Aorta (tissue), 5 donors: ENCODE measurements at places on chromosomes 4 and X. TPM values are rescaled to one million over a fixed set of nuclear protein-coding genes. Genes with fewer than 3 reads are reported as not detected.

Gene CTAG1A
- total RNA-seq, result not detected

Gene PRSS12
- total RNA-seq, result not detected

Gene KLHL4
- total RNA-seq, result 1.2 TPM

Gene NEUROG2
- total RNA-seq, result not detected

Gene USP17L28
- total RNA-seq, result not detected

Gene CTAG1B
- total RNA-seq, result not detected

Gene MTMR8
- total RNA-seq, result 6.0 TPM

Gene MAGED4
- 2.2 TPM for total RNA-seq

Gene NXF2
- total RNA-seq, result not detected

Gene AFP
- total RNA-seq, result not detected

Gene RHOXF2B
- total RNA-seq, result not detected

Gene SRPX
- total RNA-seq, result 74.8 TPM

Gene DAPP1
- 2.7 TPM for total RNA-seq

Gene FMR1NB
- not detected for total RNA-seq

Gene MAGEA11
- total RNA-seq, result not detected

Gene RTL9
- 0.09 TPM for total RNA-seq

Gene FGG
- total RNA-seq, result 0.87 TPM

Gene MGARP
- 2.2 TPM for total RNA-seq

- no peak overlapping the region for H3K27ac ChIP-seq
- H3K4me3 ChIP-seq, result no peak overlapping the region
- no peak for DNase-seq
- no peaks in the 10 kb centered on the region for H3K27me3 ChIP-seq
Measured at GRCh38 chr4:116229420-116229819, 856.0 kb downstream of the TRAM1L1 start.

DNA sequence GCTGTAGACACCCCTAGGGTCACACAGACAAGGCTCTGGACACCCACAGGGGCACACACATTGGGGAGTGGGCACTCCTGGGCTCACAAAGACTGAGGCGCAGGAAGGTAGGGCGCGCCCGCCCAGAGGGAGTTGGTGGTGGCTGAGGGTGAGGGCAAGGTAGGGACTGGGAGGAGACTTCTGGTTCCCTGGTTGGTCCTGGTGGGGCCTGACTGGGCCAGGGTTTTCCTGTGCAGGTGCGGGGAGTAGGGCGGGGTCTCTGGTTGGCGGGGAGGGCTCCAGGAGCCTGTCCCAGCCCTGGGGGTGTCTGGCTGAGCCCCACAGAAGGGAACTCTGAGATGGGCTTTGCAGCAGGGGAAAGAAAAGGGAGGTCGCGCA is 6.7 kb upstream of the WAS start:
- H3K27ac ChIP-seq, result no peak overlapping the region
- DNase-seq, result no peak
- H3K27me3 ChIP-seq, result no peaks in the 10 kb centered on the region
- peak overlapping the region; percentile 40 for H3K4me3 ChIP-seq
- H3K4me1 ChIP-seq, result no peaks in the 10 kb centered on the region

DNA sequence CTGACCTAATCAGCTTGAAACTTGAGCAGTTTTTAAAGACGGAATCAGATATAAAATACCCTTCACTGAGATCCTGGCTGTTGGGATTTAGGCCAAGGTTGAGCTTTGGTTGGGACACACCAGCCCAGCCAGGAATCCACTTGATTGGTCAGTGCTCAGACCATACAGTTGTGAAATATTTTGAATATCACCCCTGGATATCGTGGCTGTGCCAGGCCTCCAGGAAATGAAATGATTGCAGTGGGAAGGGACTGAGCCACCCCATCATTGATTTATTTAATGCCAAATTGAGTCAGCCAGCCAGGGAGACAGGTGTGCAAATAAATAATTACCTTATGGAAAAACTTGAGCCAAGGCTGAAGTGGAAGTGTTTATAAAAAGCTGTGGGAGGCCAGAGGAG is 128.4 kb upstream of the SCML1 start:
- DNase-seq, result no peak
- H3K4me3 ChIP-seq, result no peak overlapping the region
- H3K27ac ChIP-seq, result no peak overlapping the region
- H3K27me3 ChIP-seq, result no peaks in the 10 kb centered on the region

DNA sequence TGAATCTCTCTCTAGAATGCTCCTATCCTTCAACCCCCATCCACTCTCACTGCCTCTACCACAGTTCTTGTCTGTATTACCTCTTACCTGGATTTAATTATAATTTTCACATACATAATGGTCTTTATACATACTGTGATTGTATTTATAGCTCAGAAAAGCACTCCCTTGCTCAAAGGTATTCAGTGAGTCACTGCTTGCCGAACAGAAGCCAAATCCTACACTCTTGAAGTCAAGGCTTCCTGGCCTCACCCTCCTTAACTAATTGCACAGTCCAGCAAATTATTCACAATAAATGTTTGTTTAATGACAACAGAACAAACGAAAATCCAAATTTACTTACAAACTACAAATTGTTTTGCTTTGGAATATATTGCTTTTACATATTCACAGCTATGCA is 159.5 kb downstream of the KLHL13 start:
- no peaks in the 10 kb centered on the region for H3K27me3 ChIP-seq
- no peak for DNase-seq
- no peak overlapping the region for H3K27ac ChIP-seq
- H3K36me3 ChIP-seq, result no peaks in the 10 kb centered on the region

GRCh38 chr4:18022572-18023050 is 1.1 kb upstream of the LCORL start:
- H3K4me3 ChIP-seq, result peak overlapping the region; percentile 81
- no peak overlapping the region for H3K27ac ChIP-seq
- no peaks in the 10 kb centered on the region for H3K4me1 ChIP-seq
- no peaks in the 10 kb centered on the region for H3K36me3 ChIP-seq
- no peaks in the 10 kb centered on the region for H3K27me3 ChIP-seq

GRCh38 chr4:22500128-22500611 is 15.7 kb downstream of the ADGRA3 start:
- peaks cover 2% of the 10 kb centered on the region for H3K4me1 ChIP-seq
- no peaks in the 10 kb centered on the region for H3K27me3 ChIP-seq
- no peak overlapping the region for H3K4me3 ChIP-seq
- no peaks in the 10 kb centered on the region for H3K36me3 ChIP-seq
- no peak for DNase-seq

GRCh38 chr4:17664755-17665154 is 50.3 kb downstream of the MED28 start:
- H3K4me3 ChIP-seq, result no peak overlapping the region
- H3K4me1 ChIP-seq, result no peaks in the 10 kb centered on the region
- no peaks in the 10 kb centered on the region for H3K27me3 ChIP-seq
- no peak for DNase-seq
- no peak overlapping the region for H3K27ac ChIP-seq

DNA sequence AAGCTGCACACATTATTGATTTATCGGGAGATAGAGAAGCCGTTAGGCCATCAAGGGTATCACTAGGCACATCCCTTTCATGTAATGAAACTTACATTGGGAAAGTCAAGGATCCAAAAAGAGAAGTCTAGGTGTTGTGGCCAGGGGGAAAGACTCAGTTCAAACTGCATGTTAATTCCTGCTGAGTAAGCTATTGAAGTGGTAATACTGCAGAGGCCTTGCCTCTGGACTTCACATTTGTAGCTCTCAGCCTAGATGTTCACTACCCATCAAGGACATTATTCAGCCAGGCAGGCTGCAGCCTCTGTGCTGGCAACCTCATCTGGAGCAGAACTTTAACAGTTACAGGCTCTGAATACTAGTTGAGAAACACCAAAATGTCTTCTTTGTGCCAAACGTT is 2094.5 kb upstream of the AGA start:
- no peaks in the 10 kb centered on the region for H3K27me3 ChIP-seq
- no peak for DNase-seq
- H3K4me3 ChIP-seq, result no peak overlapping the region
- H3K4me1 ChIP-seq, result no peaks in the 10 kb centered on the region
- no peak overlapping the region for H3K27ac ChIP-seq
- no peaks in the 10 kb centered on the region for H3K36me3 ChIP-seq

DNA sequence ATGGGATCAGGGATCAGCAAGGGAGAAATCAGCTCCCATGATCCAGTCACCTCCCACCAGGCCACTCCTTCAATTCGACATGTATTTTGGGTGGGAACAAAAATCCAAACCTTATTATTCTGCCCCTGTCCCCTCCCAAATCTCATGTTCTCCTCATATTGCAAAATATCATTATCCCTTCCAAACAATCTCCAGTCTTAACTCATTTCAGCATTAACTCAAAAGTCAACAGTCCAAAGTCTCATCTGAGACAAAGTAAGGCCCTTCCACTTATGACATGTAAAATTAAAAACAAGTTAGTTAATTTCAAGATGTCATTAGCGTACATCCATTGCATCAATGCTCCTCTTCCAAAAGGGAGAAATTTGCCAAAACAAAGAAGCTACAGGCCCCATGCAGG is 22.0 kb downstream of the UGT2B4 start:
- H3K4me1 ChIP-seq, result no peaks in the 10 kb centered on the region
- no peak for DNase-seq
- H3K27ac ChIP-seq, result no peak overlapping the region
- H3K36me3 ChIP-seq, result no peaks in the 10 kb centered on the region

GRCh38 chr4:165555302-165555701 is 176.5 kb downstream of the CPE start:
- no peaks in the 10 kb centered on the region for H3K27me3 ChIP-seq
- H3K27ac ChIP-seq, result no peak overlapping the region
- DNase-seq, result no peak
- no peak overlapping the region for H3K4me3 ChIP-seq
- H3K36me3 ChIP-seq, result no peaks in the 10 kb centered on the region

- H3K4me1 ChIP-seq, result no peaks in the 10 kb centered on the region
- H3K27me3 ChIP-seq, result no peaks in the 10 kb centered on the region
- no peak overlapping the region for H3K4me3 ChIP-seq
- DNase-seq, result no peak
Measured at GRCh38 chr4:94689155-94689860, 68.4 kb upstream of the BMPR1B start.

DNA sequence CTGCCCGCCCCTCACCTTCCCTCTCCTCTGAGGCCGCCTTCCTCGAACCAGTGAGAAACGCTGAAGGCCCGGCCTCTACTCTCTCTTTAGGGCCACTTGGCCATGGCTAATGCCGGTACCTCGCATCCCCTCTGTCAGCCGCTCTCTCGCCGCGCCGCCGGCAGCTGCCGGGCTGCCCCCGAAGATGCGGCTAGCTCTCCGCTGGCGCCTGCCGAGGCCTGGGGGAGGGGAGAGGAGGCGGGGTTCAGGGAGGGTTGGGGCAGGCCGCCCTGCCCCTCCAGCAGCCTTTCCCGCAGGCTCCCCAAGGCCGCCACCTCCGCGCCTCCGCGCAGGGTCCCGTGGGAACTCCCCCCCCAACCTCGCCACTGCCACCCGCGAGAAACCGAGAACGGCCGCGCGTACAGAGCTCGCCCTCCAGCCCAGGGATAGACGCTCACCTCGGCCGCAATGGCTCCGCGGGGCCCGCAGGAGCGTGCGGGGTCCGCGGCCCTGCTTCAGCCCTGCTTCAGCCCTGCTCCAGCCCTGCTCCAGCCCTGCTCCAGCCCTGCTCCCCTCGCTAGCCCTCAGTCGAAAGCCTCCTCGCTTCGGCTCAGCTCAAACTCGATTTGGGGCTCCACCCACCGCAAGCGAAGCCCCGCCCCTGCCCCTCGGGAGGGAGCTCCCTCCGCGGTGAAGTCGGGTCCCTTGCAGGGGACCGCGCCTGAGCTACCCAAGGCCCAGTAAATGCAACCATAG is at the start of gene HUWE1:
Gene HUWE1, minus strand, starts transcription at position 569 of the 735 bp plus-strand sequence. CDS start 32,612 bp downstream, outside the sequence.
- peak within 1 kb of the TSS; percentile 49 for H3K4me3 ChIP-seq
- H3K36me3 ChIP-seq, result no peaks in the 10 kb centered on the region
- DNase-seq, result peak; percentile 86
- no peaks in the 10 kb centered on the region for H3K4me1 ChIP-seq

DNA sequence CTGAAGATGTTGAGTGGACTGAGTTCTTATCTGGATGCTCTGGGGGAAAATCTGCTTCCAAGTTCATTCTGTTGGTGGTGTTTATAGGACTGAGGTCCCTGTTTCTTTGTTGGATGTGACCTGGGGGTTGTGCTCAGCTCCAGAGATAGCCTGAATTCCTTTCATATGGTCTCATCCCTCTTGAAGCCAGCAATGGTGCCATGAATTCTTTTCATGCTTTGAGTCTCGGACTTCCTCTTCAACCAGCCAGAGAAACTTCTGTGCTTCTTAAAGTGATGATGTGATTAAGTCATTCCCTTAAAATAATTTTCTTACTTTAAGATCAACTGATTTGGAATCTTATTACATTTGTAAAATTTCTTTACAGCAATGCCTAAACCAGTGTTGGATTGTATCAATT is 233.8 kb upstream of the UGT8 start:
- H3K36me3 ChIP-seq, result no peaks in the 10 kb centered on the region
- no peaks in the 10 kb centered on the region for H3K27me3 ChIP-seq
- peaks cover 2% of the 10 kb centered on the region for H3K4me1 ChIP-seq
- no peak overlapping the region for H3K4me3 ChIP-seq

- no peak overlapping the region for H3K27ac ChIP-seq
- no peak for DNase-seq
- no peak overlapping the region for H3K4me3 ChIP-seq
- H3K36me3 ChIP-seq, result no peaks in the 10 kb centered on the region
- H3K4me1 ChIP-seq, result no peaks in the 10 kb centered on the region
Measured at GRCh38 chr4:145791988-145792387, 112.0 kb downstream of the C4orf51 start.

- H3K36me3 ChIP-seq, result no peaks in the 10 kb centered on the region
- no peak overlapping the region for H3K27ac ChIP-seq
- H3K4me1 ChIP-seq, result no peaks in the 10 kb centered on the region
- H3K4me3 ChIP-seq, result no peak overlapping the region
Measured at GRCh38 chr4:22635692-22636091, 57.0 kb upstream of the GBA3 start.

GRCh38 chrX:49986058-49986457 is 63.7 kb downstream of the CLCN5 start:
- H3K27me3 ChIP-seq, result no peaks in the 10 kb centered on the region
- DNase-seq, result no peak
- H3K4me1 ChIP-seq, result no peaks in the 10 kb centered on the region
- no peak overlapping the region for H3K4me3 ChIP-seq

GRCh38 chr4:136088211-136088867 is 1444.0 kb downstream of the PCDH18 start:
- no peak overlapping the region for H3K27ac ChIP-seq
- no peaks in the 10 kb centered on the region for H3K27me3 ChIP-seq
- H3K4me3 ChIP-seq, result no peak overlapping the region
- no peaks in the 10 kb centered on the region for H3K4me1 ChIP-seq
- no peaks in the 10 kb centered on the region for H3K36me3 ChIP-seq
- no peak for DNase-seq

- no peak overlapping the region for H3K27ac ChIP-seq
- no peaks in the 10 kb centered on the region for H3K4me1 ChIP-seq
- no peaks in the 10 kb centered on the region for H3K27me3 ChIP-seq
- DNase-seq, result no peak
- H3K36me3 ChIP-seq, result no peaks in the 10 kb centered on the region
Measured at GRCh38 chrX:108361316-108361715, 76.9 kb downstream of the COL4A6 start.

- H3K4me3 ChIP-seq, result no peak overlapping the region
- H3K27ac ChIP-seq, result no peak overlapping the region
- H3K4me1 ChIP-seq, result no peaks in the 10 kb centered on the region
- H3K27me3 ChIP-seq, result no peaks in the 10 kb centered on the region
- DNase-seq, result no peak
Measured at GRCh38 chrX:72624194-72624593, 51.6 kb upstream of the HDAC8 start.

GRCh38 chrX:13939741-13940597 is 89.7 kb downstream of the GEMIN8 start:
- DNase-seq, result no peak
- no peaks in the 10 kb centered on the region for H3K4me1 ChIP-seq
- no peak overlapping the region for H3K4me3 ChIP-seq
- H3K27me3 ChIP-seq, result no peaks in the 10 kb centered on the region
- no peak overlapping the region for H3K27ac ChIP-seq
- H3K36me3 ChIP-seq, result no peaks in the 10 kb centered on the region

GRCh38 chrX:150616179-150616862 is 47.9 kb downstream of the MTM1 start:
- no peaks in the 10 kb centered on the region for H3K27me3 ChIP-seq
- H3K27ac ChIP-seq, result no peak overlapping the region
- no peaks in the 10 kb centered on the region for H3K36me3 ChIP-seq
- no peaks in the 10 kb centered on the region for H3K4me1 ChIP-seq
